T-helper 1 cell (primary cell): ENCODE measurements at places on chromosomes 5 and 9.

DNA sequence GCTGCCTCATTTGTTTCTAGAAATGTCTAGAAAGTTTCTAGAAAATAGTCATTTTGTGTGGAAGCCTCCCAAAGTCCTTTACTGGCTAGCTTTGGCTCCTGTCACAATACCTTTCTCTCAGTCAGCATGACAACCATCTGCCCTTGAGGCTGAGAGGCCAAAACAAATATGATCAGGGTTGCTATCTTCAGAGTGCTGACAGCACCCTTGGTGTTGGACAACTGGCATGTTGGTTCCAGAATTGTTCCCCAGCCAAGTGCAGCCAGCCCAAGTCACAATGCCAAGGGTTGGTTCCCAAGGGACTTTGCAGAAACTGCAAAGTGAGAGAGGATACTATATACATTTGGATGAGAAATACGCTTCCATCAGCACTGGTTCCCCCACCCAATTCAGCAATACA, 140.9 kb upstream of the GAS1 start:
- no peak for DNase-seq

GRCh38 chr5:176877793-176878331, 21.3 kb downstream of the HK3 start:
- DNase-seq: no peak

DNA sequence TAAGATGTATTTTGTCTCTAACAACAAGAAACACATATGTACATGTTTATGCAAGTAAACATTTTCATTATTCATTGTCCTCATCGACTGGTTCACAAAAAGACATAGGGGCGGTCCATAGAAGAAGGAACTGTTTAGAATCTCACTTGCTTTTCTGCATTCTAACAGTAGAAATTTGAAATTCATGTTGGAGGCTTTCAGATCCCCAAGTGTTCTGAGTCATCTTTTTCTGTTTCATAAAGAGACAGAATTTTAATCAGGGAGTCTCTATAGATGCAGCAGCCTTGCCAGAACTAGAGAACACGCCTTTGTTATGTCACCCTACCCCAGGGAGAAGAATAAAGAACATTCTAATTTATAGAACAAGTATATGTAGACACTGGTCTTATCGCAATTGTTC, 324.3 kb downstream of the GABRG2 start:
- DNase-seq: no peak

DNA sequence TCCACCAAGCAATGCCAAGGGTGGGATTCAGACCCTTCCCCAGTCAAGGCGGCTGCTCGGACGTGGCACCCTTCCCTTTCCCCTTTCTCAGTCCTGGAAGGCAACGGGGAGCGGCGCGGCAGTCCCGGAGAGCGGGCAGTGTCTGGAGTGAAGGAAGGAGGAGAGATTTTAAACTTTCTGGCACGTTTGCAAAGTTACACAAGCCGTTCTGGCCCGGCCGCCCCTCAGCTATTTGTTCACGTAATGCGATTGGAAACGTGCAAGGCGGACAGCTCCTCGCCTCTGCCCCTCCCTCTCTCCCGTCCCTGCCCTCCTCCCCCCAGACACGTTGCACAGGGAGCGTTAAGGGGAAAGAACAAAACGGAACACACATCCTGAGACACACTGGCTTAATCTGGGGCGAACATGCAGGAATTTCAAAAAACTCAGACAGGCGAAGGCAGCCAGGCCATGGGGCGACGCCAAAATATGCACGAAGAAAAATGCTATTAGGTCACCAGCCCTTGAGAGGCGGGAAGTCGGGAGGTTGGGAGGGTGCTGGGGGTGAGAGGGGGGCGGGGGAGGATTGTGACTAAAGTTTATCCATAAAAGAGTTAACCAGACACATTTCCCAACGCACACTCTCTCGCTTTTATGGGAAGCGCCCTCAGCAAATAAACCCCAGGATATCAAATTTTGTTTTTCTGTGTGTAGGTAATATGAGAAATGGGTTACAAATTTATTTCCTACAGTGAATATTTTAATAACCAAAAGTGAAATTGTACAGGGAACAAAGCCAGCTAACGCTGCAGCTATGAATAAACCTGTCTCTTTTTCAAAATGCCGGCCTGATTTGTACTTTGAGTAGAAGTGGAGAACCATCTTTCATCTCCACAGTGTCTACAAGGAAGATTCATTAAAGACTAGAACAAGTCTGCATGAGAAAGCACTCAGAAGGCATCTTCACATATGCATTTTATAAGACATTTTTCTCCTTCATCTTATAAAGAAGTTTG, at the start of gene LOX:
TSS of gene LOX (minus strand) at position 144 of the 995 bp plus-strand sequence. CDS start 274 bp downstream, outside the sequence.
- no peak for DNase-seq

DNA sequence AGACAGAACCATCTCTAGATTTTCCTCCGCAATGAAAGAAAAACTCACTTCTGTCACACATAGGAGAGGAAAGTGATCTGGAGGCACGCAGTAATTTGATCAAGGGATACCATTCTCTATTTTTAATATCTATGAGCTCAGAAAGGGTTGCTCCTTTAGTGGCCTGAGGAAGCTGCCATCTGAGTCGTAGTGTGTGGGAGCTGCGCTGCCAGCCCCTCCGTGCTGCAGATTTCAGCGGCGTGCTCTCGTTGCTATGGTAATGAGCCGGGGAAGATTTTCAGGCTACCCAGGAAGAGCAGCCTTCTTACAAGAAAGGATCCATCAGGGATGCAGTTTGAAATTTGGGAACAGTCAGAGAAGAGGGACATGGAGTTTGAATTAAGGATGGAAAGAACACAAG, 17.1 kb upstream of the GOLM1 start:
- DNase-seq: no peak

DNA sequence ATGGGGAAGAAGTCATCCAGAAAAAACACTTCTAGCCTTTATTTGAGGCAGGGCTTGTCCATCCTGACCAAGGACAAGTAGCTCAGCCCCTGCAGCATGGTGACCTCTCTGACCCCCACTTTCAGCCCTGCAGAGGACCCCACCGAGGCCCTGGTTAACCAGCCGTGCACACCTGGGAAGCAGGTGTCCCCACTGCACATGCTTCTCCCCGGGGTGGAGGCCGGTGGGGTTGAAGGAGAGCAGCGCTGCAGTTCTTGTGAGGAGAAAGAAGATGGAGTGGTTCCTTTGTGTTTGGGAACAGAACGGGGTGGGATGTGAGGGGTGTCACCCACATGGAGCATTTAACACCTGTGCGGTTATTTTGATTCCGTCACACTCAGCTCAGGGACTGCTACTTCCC, 21.1 kb upstream of the ZBTB34 start:
- DNase-seq: no peak

- no peak for DNase-seq
Observed at GRCh38 chr9:99828054-99828416, 6.3 kb downstream of the NR4A3 start.

- no peak for DNase-seq
Observed at GRCh38 chr5:38316544-38317224, 58.3 kb downstream of the EGFLAM start.

DNA sequence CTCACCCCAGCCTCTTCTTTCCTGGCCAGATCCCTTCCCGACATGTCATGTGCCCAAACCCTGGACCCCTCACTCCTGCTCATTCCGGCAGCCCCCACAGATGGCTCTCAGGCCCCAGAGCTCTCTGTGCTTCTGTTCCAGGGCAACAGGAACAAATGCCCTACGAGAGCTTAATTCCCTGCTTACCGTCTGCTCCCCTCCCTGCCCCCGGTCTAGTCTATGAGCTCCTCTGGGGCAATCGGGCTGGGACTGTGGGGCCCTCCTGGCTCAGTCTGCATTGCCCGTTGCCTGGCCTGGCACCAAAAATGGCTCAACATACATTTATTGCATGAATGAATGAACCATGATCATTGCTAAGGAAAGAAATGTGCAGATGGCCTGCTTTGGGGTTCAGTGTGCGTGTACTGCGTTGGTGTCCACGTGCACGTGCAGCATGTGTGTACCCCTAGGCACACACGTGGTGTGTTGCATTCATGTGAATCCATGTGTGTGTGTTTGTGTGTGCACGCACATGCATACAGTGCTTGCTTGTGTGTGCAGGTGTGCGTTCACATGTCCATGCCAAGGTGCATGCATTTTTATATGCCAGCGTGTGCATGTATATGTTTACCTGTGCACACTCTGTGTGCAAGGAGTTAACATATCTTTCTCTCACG, 201.2 kb upstream of the IER5L start:
- DNase-seq: no peak

- no peak for DNase-seq
Observed at GRCh38 chr9:94837404-94837803, 110.9 kb downstream of the AOPEP start.

DNA sequence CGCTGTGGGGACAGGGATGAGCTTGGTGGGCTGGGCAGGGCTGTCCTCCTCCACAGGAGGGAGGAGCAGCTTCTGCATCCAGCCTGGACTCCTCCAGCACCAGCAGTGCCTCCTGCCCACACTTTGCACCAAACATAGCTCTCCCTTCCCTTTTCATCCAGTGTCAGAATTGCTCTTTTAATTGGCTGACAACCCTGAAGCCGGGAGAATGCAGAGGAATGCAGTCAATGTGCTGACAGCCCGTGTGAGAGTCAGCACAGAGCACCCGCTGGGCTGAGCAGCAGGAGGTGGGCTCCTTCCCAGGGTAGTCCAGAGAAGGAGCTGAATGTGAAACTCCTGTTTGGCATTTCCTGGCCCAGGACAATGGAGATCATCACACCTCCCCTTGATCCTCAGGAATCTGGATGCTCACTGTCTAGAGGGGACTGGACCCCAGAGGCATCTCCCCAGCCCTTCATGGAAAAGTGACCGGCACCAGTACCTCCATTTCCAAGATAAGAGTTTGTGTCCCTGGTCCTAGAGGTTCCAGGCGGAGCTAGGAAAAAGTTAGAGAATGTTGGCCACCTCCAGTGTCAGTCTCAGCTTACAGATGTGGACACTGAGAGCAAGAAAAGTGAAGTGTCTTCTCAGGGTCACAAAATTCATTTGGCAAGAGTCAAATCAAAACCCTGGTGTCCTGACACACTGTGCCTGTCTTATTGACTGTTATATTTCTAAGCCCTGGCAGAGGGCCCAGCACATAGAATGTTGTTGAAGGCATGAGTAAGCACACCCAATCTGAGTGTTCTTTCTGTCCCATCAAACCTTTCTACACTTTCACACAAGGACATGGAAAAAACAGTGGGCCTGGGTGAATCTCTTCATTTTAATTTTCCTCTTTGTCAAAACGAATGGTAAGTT, 202.1 kb downstream of the SNX18 start:
- DNase-seq: no peak

DNA sequence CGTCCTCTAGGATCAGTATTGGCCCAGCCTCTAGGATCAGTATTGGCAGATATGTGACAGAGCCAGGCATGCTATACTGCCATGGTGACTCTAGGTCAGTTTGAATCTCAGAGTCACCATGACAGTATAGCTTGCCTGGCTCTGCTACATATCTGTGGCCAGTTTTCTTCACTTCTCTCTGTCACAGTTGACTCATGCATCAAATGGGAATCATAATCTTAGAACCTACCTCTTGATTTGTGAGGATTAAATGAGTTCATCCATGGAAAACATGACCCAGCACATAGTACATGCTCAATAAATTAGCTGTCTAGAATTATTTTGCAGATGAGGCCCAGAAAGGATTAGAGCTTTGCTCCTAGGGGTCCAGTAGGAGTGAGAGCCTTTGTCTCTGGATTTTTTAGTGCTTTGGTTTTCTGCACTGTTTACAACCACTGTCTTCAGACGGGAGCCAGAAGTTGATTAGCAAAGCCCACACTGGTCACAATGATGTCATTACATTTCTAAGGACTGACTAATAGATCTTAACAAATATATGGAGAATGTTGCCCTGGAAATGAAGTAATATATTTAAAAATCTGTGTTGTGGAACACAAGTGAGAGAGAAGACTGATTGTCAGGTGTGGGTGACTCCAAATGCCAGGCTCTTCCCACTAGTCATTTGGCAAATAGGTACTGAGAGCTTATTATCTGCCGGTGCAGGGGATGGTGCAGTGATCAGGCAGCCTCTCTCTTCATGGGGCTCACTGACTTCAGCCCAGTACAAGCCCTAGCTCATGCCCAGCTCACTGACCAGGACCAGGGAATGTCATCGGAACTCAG, 76.0 kb downstream of the COL15A1 start:
- DNase-seq: no peak

DNA sequence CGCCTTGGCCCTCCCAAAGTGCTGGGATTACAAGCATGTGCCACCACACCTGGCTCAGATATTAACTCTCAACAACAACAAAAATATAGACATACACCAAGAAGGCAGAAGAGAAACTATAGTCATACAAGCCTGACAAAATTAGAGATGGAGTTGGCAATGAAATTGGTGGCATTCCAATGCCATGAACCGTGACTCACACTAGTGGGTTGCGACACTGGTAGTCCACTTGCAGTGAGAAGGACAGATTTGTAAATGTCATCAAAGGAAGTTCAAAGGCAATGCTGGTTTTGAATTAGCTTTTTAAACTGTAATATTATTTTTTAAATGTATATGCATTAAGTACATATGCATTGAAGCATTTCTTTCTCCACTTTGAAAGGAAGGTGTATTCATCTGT, 8.5 kb upstream of the DNAJC25 start:
- no peak for DNase-seq

GRCh38 chr5:64980176-64980575, 211.4 kb downstream of the CWC27 start:
- no peak for DNase-seq

GRCh38 chr5:174550026-174550425, 174.4 kb upstream of the MSX2 start:
- no peak for DNase-seq

DNA sequence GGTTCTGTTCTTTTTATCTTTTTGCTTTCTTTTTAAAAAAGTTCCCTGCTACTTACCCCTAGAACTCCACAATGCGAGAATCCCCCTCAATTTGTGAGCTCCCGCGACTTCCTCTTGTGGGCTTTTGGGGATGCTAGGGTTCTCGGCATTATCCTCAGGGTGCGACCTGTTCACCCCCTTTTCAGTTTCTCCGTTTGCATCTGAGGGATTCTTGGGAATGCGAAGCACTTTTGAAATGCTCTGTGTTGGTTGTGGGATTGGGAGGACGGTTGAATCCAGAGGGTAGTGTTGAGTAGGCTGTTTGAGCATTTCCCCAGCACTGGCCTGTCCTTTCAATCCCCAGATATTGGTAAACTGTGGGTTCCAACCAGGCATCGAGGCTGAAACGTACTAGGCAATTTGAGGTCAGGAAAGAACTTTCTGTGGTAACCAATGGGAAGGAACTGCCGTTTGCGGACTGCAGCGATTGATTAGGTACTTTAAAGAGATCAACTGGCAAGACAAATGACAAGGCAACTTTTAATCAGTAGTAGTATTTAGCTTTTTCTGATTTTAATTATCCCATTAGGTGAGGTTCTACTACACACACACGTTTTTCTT, 415 bp downstream of the XRCC4 start:
- no peak for DNase-seq

DNA sequence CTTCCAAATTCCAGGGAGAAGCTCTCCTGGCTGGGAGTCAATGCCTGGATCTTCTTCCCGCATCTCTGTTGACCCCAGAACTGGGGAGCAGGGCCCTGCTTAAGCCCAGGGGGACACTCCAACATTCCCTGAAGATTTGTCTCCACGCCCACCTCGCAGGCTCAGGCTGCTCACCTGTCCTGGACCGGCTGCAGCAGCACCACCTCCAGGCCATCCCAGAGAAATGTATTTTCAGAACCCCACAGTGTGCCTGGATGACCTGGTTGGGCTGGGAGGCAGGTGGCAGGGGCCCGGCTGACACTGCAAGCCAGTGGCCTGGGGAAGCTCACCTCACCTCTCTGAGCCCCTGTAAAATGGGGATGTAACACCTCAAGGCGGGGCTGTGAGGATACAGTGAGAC, 27.1 kb upstream of the ZBTB43 start:
- no peak for DNase-seq

- DNase-seq: no peak
Observed at GRCh38 chr9:96175796-96176195, 126.2 kb downstream of the HSD17B3 start.

- no peak for DNase-seq
Observed at GRCh38 chr5:72476275-72476674, 30.9 kb downstream of the ZNF366 start.

GRCh38 chr9:22052376-22052945, 43.4 kb upstream of the CDKN2B start:
- DNase-seq: peak; percentile 64
